Fibroblast of skin of scalp (primary cell): ENCODE measurements at places on chromosomes 2 and 18.
A peak's percentile ranks its signal among the peaks of the same experiment; 100 is the strongest.

- DNase-seq, result peak; percentile 45
These were observed 135.5 kb downstream of the NAPG start for GRCh38 chr18:10661317-10661716.

GRCh38 chr2:65129286-65129825, 550 bp downstream of the RAB1A start:
- no peak for DNase-seq

GRCh38 chr2:70808983-70809958, 11.1 kb downstream of the CLEC4F start:
- DNase-seq, result no peak

GRCh38 chr2:132479155-132479554, 62.5 kb downstream of the GPR39 start:
- peak; percentile 68 for DNase-seq

DNA sequence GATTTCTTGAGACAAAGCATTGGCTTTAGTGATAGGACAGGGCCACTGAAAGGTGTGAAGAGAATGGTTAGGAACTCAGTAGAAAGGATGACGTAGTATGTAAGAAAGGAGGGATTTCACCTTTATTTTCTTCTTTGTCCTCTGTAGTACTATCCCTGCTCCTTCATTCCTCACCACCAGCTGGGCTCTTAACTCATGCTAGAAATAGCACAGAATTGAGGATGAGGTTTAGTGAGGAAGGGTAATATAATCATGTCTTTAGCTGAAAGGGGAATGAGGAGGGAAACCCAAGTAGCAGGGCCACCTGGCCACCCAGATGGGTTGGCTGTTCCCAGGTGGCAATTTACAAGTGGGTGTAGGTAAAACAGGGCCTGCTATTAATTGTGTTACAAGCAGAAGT, 15.2 kb downstream of the ACVR2A start:
- no peak for DNase-seq

DNA sequence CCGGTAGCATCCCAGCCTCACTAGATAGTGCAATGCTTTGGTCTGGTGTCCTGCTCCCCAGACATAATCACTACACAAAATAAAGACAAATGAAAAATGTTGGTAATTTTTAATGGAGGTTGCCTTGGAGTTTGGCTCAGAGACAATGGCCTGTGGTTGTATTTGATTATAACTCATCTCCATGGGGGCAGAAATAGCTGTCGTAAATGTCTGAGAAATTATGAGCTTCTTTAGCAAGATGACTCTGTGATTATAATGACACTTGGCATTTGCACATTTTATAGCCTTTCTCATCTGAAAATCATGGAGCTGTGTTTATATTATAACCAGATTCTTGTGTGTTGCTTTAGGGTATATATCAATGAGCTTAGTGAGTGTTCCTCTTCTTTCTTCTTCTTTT, 1779.7 kb upstream of the CELF4 start:
- peak; percentile 1 for DNase-seq

DNA sequence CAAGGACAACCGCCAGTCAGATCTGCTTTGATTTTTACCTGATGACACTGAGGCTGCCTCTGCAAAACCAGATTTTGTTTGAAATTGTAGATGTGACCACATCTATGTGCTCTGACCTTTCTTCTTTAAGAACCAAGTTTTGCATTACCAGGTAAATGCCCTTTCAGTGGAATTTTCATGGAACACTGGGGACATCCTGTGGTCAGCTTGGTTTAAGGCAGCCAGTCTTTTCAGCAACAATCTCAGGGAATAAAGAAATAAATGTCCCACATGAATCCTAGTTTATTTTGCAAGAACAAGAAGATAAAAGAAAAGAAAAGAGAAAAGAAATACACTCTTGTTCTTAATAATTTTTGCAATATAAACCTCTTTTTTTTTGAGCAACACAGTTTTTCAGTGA, 90.6 kb downstream of the POU3F3 start:
- DNase-seq, result peak; percentile 5

- no peak for DNase-seq
These were observed 56.3 kb downstream of the SCG2 start for GRCh38 chr2:223545830-223546229.

DNA sequence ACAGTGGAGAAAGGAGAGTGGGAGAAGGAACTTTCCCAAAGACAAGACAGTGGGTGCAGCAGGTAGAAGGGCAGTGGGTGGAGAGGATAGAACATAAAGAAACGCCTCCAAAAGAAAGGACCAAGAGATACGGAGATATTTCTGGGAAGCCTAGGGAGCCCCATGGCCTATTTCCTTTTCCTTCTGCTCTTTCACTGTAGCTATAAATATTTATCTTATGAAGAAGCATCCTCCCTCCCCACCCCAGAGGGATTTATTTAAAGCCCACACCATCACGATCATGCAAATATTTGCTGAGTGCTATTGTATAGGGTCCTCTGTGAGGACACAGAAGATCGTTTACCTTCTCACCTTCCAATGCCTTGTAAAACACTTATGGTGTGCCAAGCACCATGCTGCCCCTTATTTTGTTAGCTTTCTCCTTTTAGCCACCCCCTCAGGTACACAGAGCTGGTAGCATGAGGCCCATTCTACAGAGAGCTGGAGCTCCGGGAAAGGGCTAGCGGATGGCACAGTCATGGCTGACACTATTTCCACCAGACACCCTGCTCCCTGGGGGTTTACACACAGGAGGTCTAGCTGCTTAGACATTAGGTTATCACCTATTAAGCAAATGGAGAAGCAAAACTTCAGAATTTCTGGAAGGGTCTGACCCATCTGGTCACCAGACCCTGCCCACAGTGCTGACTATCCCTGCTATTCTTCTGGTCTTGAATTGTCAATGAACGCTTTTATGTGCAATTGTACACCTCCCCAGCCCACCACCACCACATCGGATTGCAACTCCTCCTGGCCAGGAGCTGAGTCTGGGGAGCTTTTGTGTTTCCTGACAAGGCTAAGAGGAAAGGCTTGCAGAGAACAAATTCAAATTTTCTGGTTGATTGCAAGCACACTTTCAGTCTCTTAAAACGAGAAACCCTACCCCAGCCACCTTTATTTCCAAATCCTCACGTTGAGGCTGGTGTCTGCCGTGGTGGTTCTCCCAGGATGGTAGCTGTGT, 91.8 kb upstream of the KLF7 start:
- peak; percentile 65 for DNase-seq

- DNase-seq, result no peak
These were observed 253.3 kb upstream of the STON1 start for GRCh38 chr2:48276626-48277025.

GRCh38 chr2:234448506-234449184, 48.2 kb downstream of the ARL4C start:
- no peak for DNase-seq

DNA sequence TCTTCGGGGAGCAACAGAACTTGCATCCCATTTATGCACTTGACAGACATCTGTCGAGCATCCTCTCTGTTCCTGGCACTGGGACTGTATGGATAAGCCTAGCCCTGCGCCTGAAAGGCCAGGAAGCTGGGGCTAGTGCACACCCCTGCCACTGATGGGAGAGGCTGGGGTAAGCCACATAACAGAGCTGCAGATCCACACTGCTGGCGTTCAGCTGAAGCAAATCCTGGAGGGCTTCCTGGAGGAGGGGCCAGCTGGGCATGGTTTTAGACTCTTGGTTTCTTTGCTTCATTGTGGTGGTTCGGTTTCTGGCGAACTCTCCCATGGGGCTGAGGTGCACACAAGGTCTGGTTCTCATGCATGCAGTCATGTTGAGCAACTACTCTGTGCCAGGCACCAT, 45.5 kb upstream of the FOSL2 start:
- DNase-seq, result no peak

DNA sequence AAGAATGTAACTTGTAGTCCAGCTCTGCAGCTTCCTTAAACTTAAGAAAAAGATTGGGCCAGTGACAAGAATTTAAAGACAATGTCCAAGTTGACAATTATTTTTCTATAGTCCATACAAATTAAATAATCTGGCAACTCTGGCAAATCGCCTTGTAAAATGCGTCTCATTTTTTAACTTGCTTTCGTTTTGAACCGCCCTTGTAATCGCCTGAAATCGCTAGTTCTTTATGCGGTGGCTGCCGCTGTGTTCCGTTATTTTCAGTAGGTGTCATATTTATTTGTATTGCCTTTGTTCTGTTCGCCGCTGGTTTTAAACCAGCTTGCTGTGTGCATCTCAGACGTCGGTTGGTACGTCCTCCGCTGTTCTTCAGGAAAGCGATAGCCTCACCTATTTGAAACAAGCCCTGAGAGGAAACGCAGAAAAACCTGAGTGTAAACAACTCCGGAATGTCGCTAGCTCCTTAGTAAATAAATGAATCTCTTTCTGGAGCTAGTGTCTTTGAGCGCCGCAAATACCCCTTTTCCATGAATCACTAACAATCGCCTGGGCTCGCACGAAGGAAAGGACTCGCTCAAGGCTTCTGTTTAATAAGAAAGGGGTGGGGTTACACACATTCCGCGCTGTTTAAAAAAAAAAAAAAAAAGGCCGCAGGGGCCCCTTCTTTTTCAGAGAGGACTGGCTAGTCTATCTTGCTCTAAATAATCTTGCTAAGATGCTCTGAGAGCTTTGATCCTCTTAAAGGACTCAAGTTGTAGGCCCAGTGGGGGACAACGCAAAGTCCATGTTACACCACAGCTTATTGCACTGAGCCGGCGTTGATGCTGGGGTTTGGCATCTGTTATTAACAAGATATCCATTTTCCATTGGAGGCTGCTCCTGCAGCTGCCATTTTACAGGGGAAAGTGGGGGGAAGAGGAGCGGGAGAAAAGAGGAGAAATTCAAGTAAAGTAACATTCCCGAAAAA, 3.0 kb downstream of the HOXD8 start:
- DNase-seq, result peak; percentile 82

DNA sequence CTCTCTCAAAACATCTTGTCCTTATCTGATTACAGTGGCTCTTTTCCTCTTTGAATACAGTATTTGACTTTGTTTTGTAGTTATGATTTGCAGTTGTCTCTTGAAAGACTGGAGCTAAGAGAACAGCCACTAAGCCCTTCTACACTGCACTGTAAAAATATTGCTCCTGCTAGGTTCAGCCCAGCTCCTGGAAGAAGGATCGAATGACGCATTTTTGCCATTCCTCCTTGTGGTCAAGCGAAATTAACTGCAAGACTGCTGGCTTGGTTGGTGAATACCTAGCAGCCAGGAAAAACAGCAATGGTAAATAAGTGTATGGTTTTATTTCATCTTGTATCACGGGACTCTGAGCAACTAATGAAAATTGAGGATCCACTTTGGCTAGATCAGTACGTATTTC, 407.8 kb upstream of the CDH2 start:
- peak; percentile 79 for DNase-seq

- DNase-seq, result no peak
These were observed 163.3 kb downstream of the TFCP2L1 start for GRCh38 chr2:121121661-121122060.

DNA sequence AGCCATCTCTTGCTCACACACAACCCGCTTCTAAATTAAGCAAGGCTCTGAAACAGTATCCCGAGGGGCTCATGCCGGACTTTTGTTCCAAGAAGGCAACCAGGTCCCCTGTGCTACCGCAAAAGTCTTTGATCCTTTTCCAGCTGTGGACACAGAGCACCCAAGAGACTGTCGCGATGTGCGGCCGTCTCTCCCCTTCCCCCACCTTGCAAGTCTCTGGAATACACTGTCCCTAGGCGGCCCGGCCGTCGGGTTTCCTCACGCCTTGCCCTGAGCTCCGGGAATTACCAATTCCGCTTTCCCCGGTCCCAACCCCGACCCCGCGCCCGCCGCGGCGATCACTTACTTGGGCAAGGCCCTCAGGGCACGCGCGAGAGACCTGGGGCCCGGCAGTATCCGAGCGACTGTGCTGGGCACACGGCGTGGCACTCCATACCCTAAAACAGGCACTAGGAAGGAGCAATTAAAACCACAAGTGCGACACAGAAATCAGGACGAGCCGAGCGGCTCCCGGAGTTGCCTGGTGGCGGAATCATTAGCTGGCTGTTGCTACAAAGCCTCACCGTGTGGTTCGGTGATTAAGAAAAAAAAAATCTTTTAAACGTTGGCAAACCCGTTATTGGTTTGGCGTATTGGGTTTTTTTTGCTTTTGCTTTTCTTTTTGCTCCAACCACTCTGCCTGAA, 2.2 kb upstream of the DLX1 start:
- DNase-seq, result no peak
